Heart right ventricle (tissue), 16 donors: ENCODE measurements at places on chromosomes 5 and 9. TPM values are rescaled to one million over a fixed set of nuclear protein-coding genes. Genes with fewer than 3 reads are reported as not detected.

DNA sequence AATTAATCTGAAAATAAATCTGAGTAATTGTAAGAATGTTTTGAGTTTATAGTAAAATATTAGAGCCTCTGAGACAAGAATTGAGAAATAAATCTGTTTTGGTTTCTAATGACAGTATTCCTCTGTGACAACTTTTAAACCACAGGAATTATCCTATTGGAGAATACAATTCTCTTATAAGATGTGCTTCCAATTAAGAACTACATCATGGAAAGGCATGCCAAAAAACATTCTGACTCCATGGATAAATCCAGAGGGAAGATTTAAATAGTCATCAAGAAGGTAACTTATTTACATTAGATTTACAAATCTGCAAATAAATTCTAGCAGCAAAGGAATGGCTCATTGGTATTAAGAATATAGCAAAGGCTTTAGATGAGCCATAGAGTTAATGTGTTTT lies 178.3 kb upstream of the ACOT12 start:
- H3K27me3 ChIP-seq: no peaks in the 10 kb centered on the region
- H3K27ac ChIP-seq: no peak overlapping the region
- H3K4me3 ChIP-seq: no peak overlapping the region
- H3K4me1 ChIP-seq: no peaks in the 10 kb centered on the region
- DNase-seq: no peak

- H3K27ac ChIP-seq: no peak overlapping the region
- no peaks in the 10 kb centered on the region for H3K27me3 ChIP-seq
- no peak overlapping the region for H3K4me3 ChIP-seq
- H3K4me1 ChIP-seq: peaks cover 32% of the 10 kb centered on the region
- no peak for DNase-seq
Observed at GRCh38 chr5:16582081-16582480, 34.7 kb downstream of the RETREG1 start.

DNA sequence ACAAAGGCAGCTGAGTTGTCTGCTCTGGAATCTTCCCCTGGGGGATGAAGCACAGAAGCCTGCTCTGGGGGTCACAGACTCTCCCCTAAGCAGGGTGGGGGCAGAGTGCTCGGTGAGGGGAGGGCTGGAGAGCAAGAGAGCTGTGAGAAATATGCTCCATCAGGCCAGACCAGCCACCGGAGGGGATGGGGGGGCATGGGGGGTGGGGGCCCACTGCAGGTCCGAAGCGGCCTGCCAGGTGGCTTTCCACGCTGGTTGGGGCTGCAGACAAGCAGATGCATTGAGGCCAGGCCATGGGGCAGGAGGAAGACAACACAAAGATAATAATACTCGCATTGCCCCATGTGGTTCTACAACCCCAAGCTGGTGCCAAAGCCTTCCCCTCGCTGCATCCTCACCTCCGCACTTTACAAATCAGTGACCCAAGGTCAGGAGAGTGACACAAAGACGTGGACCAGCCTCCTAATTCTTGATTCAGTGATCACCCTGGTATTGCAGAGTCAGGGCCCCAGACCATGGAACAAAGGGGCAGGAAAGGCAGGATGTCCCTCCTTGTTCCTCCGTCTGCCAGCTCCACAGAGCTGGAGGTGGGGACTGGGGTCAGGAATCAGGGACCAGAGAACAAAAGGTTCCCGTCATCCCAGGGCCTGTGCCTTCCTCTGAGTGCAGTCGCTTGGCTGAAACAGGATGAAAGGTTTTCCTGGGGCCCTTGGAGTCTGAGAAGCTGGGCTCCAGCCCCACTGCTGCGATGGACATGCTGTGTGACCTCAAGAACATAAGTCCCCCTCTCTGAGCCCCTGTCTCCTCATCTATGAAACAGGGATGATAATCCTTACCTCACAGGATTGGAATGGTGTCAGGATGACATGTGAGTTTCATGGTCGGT lies 37.2 kb upstream of the GABRP start:
- peak overlapping the region; percentile 31 for H3K4me3 ChIP-seq
- no peaks in the 10 kb centered on the region for H3K27me3 ChIP-seq
- peak overlapping the region; percentile 92 for H3K27ac ChIP-seq
- no peaks in the 10 kb centered on the region for H3K36me3 ChIP-seq
- H3K4me1 ChIP-seq: peaks cover 13% of the 10 kb centered on the region

DNA sequence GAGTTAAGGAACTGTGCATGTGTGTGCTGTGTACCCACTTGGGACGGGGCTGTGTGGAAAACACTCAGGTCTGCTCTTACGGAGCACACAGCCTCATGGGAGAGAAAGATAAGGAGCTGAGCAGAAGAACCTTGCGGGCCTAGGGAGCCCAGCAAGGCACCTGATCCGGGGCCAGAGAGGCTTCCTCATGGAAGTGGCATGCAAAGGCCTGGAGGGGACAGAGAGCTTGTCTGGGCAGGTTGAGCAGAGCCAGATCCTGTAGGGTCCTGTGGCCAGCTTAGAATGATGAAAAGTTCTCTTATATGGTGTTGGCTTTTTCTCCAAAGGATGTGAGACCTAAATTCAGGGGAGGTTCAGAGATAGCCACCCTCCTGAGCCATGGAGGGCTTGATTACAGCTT lies 45.2 kb downstream of the NEK6 start:
- peaks cover 51% of the 10 kb centered on the region for H3K36me3 ChIP-seq
- H3K27me3 ChIP-seq: no peaks in the 10 kb centered on the region
- no peak for DNase-seq
- no peak overlapping the region for H3K4me3 ChIP-seq
- H3K27ac ChIP-seq: no peak overlapping the region

DNA sequence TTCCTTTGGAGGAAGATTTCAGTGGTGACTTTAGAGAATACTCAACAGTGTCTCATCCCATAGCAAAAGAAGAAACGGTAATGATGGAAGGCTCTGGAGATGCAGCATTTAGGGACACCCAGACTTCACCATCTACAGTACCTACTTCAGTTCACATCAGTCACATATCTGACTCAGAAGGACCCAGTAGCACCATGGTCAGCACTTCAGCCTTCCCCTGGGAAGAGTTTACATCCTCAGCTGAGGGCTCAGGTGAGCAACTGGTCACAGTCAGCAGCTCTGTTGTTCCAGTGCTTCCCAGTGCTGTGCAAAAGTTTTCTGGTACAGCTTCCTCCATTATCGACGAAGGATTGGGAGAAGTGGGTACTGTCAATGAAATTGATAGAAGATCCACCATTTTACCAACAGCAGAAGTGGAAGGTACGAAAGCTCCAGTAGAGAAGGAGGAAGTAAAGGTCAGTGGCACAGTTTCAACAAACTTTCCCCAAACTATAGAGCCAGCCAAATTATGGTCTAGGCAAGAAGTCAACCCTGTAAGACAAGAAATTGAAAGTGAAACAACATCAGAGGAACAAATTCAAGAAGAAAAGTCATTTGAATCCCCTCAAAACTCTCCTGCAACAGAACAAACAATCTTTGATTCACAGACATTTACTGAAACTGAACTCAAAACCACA lies 67.4 kb downstream of the VCAN start:
- H3K27me3 ChIP-seq: no peaks in the 10 kb centered on the region
- no peaks in the 10 kb centered on the region for H3K4me1 ChIP-seq
- DNase-seq: no peak
- no peak overlapping the region for H3K27ac ChIP-seq
- H3K36me3 ChIP-seq: no peaks in the 10 kb centered on the region

PTGES gene
- total RNA-seq: 1.6 TPM

TEX53 gene
- not detected for total RNA-seq

ORM2 gene
- not detected for total RNA-seq

CCL21 gene
- total RNA-seq: 1.3 TPM

ARHGEF28 gene
- total RNA-seq: 1.6 TPM

MARCHF3 gene
- total RNA-seq: 16.8 TPM

DNLZ gene
- 33.0 TPM for total RNA-seq
